ENCODE measurements at places on chromosomes 11 and 22. TPM values are rescaled to one million over a fixed set of nuclear protein-coding genes. Genes with fewer than 3 reads are reported as not detected.

DNA sequence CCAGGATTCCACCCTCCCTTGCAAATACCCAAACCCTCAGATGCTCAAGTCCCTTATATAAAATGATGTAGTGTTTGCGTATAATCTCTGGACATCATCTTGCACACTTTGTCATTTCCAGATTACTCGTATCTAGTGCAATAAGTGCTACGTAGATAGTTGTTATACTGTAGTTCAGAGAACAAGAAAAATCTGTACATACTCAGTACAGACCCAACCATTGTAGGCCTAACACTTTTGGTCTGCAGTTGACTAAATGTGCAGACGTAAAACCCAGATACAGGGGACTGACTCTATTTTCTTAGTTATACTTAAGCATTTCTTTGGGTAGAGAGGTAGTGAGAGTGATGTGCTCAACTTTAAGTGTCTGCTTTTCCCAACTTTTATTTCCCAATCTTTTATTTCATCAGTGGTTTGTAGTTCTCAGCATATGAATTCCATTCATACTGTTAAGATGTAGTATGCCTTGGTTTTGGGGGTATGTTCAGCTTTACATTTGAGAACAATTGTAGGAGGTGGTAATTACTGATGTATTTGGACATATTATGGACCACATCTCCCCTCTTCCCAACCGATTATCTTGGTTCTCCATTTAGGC is 43.9 kb downstream of the DDX6 start:
- no peak for DNase-seq

DNA sequence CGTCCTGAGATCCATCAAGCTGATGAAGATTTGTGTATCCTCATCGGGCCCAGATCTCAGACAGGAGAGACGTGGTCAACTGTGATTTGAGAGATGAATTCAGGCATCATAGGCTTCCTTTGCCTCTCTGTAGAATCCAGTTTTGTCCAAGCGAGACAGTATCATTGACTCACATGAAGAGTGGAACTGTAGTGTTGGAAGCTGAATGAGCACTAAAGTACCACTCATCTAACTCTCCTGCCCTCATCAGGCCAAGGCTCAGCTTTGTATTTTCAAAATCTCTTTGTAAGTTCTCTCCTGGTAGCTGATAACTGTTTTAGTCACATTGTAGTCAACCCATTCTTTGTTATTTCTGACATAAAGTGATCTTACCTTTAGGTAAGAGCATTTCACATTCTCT is 85.1 kb downstream of the KIRREL3 start:
- no peak for DNase-seq

DNA sequence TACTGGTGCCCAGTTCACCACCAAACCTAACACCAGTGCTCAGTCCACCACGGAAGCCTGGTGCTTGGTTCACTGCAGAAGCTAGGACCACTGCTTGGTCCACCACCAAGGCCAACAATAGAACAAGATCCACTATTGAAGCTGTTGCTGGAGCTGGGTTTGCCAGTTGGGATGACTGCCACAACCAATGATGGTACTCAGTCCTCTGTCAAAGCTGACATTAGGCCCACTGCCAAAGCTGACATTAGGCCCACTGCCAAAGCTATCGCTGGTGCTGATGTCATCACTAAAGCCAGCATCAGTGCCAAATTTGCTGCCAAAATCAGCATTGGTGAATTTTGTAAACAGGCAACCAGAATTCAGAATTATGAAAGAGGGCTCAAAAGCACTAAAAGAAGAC is 1850.2 kb upstream of the RAG2 start:
- no peak for DNase-seq

GRCh38 chr11:78840200-78840599 is 265.5 kb upstream of the NARS2 start:
- no peak for DNase-seq

DNA sequence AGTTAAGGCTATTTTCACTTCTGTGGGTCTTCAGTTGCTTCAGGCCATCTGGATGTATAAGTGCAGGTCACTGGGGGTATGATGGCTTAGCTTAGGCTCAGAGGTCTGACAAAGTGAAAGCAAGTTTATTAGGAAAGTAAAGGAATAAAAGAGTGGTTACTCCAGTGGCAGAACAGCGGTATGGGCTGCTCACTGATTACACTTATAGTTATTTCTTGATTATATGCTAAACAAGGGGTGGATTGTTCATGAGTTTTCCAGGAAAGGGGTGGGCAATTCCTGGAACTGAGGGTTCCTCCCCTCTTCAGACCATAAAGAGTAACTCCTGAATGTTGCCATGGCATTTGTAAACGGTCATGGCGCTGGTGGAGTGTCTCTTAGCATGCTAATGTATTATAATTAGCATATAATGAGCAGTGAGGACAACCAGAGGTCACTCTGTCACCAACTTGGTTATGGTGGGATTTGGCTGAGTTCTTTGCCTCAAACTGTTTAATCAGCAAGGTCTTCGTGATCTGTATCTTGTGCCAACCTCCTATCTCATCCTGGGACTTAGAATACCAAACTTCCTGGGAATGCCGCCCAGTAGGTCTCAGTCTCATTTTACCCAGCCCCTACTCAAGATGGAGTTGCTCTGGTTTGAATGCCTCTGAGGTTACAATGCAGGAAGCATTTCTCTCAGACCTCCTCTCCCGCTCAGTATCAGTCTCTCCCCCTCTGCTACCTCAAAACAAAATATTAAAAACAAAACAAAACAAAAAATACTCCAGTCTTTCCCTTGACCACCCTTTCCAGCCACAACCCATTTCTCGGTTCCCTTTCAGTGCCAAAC is 106.6 kb upstream of the SLC22A12 start:
- no peak for DNase-seq

GRCh38 chr11:61799665-61800284 is 7.1 kb downstream of the FEN1 start:
- no peak for DNase-seq

DNA sequence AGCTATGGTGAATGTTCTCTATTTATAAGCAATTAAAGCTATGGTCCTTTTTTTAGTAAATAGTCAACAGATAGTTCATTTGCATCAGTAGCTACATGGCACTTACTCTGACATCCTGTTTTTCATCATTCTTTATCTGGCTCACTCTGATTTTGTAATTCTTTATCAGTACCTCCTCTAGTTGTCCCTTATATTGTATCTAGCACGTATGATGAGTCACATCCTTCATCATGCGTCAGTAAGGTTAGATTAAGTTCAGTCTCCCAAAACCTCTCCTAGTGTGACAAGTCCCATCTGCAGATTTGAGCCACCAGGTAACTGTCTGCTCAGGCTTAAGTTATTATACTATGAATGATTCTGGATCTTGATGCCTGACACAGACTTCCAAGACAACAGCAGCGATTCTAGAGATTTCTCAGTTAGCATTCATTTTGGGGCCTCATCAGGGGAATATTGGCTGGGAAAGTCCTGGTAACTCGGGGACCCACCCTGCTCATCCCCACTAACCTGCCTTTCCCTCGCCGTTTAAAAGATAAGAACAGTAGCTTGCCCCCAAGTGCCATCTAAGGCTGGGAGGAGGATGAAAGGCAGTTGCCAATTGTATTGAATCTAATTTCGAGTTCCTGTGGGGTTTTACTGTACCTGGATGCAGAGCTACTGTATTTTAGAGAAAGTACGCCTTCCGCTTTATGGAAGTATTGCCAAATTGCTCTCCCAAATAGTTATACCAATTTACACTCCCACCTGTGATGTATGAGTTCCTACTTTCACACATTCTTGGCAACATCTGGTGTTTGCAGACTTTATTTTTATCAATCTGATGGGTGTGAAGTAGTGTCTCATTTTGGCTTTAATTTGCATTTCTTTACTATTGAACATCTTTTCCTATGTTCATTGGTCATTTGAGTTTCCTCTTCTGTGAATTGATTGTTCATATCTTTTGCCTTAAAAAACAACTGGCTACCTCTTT is 55.9 kb downstream of the ZC3H12C start:
- no peak for DNase-seq

DNA sequence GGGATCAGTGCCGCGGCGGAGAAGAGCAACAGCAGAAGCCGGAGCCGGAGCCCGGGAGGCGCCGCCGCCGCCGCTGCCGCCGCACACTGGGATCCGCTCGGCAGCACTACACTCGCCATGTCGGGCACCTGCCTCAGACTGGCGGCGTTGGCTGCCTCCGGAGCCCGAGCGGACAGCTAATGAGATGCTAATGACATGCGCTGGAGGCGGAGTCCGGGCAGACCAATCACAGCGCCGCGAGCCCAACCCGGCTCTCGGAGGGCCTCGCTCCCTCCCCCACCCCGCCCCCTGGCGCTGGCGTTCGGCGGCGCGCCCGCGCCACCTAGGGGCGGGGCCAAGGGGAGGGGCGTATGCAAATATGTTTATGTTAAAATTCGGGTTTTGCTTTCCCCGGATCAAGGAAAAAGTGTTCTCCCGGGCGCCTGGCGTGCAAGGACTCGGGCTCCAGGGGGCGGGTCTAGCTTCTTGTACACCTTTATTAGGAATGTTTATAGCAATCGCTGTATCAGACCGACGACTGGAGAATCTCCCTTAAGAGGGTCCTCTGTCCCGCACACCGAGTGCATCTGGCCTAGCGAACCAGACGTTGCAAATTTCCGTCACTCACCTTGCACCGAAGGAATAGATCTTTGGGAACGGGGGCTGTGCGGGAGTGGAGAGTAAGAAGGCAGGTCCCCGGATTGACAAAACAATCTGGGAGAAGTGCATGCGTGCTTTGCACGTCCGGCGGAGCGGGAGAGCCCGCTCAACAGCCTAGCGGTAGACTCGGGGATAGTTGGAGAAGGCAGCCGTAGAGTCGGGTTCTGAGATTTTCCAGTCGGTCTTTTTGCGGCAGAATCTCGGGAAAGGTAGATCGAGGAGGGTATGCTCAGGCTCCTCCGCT is at the start of gene CADM1:
Gene CADM1 (minus strand): TSS at position 140 of the 883 bp plus-strand sequence.
- peak; percentile 95 for DNase-seq

- DNase-seq, result no peak
Measured at GRCh38 chr22:35421121-35421520, 21.2 kb downstream of the MCM5 start.

DNA sequence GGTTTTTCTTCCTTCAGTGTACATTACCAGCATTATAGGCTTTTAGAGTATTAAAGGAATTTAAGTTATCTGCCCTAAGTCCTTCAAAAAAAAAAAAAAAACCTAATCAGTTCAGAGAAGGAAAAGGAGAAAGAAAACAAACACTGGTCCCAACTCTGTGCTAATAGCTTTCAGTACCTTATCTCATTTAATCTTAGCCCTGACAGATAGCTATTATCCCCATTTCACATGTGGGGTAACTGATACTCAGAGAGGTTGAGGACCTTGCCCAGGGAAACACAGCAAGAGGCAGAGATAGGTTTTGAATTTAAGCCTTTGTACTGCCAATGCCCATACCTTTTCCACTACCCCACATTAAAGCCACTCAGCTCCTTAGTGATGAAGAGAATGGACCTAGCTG is 43.4 kb downstream of the FAT3 start:
- no peak for DNase-seq

GRCh38 chr11:17691550-17691949 is 27.8 kb upstream of the MYOD1 start:
- DNase-seq, result no peak

DNA sequence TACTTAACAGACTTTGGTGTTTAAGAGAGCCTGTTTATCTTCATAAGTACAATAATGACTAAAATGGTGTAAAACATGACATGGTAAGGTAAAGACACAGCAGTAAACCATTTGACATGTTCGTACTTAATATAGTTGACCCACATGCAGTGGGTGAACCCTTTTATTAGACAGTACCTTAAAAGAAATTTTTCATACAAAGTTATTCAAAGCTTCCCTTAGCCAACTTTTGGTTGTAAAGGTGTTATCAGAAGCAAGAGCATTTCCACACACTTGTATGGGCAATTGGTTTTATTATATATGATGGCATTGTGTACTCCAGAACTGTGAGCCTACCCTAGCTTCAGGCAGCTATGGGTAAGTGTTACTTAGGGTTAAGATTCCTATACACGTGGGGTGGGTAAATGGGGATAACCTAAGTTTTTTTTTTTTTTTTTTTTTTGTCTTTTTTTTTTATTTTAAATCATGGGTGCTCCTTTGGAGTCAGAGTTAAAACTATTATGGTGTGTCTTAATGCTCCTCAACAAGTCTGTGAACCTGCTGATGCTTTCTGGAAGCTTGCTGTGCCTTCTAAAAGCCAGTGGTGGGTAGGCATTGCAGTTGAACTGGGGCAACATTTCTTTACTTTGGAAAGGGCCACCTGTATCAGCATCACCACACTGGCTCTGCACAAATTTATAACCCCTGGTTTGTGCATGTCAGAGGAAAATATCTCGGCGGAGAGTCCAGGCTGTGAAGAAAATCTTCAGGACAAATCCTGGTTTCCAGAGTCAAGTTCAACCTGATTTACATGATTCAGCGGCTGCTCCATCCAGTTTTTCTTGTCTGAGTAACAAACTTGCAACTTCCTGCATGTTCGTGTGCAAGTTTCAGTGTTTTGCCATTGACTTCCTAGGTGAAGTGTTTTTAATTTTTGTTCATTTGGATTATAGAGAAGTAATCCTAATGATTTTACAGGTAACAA is 3.3 kb downstream of the PCF11 start:
- DNase-seq, result peak; percentile 33

DNA sequence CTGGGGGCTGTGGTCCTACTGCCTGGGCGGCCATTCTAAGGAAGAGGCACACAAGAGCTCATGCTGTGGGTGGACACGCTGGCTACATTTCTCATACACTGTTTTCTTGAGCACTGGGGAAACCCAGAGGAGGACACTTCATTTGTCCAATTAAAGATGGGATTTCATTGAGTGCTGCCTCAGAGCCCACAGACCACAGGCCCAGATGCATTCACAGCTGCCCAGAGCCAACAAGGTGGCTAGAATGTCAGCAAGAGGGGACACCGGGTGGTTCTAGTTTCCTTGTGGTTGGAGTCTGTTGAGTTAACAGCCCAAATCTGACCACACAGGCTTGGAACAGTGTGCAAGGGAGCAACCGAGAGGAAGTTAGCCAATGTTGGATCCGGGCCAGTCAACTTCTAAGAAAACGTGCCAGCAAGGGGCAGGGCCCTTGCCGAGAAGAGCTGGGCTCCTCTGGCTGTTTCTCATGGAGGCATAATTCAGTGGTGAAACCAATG is 35.0 kb upstream of the SORL1 start:
- peak; percentile 86 for DNase-seq

- DNase-seq, result no peak
Measured at GRCh38 chr11:100592619-100593260, 94.3 kb upstream of the ARHGAP42 start.

DNA sequence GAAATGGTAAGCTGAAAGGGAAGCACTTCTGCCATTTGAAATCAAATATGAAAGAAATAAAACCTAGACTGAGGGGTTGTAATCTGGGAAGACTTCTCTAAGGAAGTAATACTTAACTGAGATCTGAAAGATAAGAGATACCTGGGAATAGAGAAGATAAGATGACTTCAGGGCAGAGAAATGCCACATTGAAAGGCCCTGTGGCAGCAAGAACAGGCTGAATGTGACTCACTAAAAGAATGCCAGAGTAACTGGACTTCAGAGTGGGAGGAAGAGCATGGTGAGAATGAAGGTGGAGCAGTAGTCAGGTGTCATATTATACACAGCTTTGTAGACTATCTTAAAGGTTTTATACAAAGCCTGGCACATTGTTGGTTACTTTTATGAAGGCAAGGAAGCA is 17.6 kb downstream of the CALCA start:
- DNase-seq, result no peak

Gene SLC35F2
- total RNA-seq, result 22.0 TPM

Gene LDHAL6A
- not detected for total RNA-seq

Gene SERPING1
- total RNA-seq, result 614 TPM

Gene TTC17
- total RNA-seq, result 72.3 TPM
